ENCODE measurements at places on chromosomes 6 and 20.

DNA sequence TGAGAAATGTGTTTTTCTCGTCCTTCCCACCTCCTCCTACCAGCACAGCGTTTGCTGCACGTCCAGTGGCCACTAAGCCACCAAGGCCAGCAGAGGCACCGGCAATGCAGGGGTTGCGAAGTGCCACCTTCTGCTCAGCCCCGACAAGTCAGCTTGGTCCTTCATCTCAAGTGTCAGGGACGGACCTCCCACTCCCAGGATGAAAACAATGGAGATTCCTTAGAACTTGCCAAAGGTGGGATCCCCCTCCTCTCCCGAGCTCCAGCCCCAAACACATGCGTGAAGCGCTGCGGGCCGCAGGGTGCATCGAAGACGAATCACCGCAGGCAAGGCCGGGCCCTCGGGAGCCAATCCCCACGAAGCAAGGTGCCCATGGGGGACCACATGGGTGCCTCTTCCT lies 60.8 kb downstream of the WDR27 start:
- no peak for DNase-seq

DNA sequence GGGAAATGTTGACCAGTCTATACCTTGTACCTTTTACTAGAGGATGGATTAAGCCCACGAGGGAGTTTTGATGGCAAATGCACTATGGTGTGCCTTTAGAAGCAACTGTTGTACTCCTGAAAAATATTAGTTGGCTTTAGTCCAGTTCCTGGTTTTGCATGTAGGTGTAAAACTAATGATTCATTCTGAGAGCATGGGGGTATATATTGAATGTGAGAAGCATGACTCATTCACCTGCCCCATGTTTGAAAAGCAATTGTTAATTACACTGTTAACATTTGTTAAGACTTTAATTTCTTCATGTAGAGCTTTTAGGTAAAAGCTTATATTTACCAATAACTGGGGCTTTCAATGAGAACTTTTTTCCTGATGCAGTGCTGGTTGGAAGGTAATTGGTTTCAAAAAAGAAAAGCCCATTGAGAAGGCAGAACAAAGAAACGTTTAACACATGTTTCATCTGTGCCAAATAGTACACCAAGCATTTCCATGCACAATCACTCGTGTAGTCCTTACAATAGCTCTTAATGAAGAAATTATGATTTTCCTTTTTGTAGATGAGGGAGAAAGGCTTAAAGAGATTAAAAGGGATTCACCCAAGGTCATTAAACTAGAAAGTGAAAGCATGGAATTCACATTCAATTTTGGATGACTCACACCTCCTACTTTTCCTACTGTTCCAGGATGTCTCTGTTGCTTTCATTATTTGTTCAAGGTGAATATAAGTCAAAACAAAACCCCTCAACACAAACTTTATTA lies 134.1 kb downstream of the CCDC170 start:
- DNase-seq, result no peak

DNA sequence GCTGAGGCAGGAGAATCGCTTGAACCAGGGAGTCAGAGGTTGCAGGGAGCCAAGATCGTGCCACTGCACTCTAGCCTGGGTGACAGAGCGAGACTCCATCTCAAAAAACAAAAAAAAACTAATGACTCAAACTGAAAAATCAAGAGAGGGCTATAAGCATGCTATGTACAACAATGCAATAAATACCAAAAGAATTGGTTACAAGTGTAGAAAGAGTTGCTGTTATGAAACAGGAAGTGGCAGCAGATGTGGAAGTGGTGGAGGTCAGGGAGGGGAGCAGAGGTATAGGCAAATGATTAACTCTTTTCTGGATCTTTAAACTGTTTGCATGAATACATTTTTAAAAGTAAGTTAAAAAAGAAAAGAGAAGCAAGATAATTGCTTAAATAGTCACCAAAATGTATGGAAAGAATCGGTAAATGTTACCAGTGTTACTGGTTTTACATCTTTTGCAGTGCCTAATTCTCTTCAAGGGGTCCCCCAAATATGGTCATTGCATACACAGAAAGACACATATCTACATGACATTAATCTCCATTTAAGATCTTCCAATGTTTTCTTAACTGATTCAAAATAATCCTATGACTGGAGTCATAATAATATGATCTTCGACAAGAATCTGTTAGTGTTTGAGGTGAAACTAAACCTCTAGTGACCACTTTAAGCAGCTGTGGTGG lies 15.0 kb downstream of the CALHM6 start:
- no peak for DNase-seq

DNA sequence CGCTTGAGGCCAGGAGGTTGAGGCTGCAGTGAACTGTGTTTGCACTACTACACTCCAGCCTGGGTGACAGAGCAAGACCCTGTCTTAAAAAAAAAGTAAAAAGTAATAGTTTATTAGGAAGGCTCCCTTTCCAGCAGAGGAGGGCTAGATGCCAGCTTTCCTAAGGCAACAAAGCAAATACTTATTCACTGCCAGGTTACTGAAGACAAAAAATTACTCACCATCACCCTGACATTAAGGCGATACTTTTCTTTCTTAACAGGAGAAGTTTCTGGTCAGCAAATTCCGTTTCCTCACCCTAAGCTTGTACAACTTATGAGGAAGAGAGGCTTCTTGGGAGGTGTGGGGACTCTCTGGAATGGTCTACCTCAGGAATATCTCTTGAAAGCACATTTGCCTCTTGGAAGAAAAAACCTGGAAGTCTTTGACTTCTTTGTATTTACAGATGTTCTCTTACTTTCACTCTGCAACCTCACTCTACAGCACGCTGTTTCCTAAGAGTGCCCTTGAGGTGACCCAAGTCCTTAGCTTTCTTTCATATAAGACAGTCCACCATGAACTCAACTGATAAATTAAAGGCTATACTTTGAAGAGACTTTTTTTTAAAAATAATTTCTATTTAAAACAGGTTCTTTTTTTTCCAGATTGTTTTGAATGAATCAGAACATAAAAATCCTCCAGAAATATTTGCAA lies 52.9 kb upstream of the TRAF3IP2 start:
- DNase-seq, result no peak

- peak; percentile 30 for DNase-seq
Observed at GRCh38 chr6:78598966-78599365, 268.4 kb upstream of the IRAK1BP1 start.

- no peak for DNase-seq
Observed at GRCh38 chr6:152170313-152170701, 362.8 kb downstream of the ESR1 start.
